ENCODE measurements at places on chromosomes 1 and 21.

GRCh38 chr1:44050261-44050660 is 19.0 kb upstream of the SLC6A9 start:
- no peaks in the 10 kb centered on the region for H3K27me3 ChIP-seq
- H3K4me3 ChIP-seq, result no peak overlapping the region
- no peaks in the 10 kb centered on the region for H3K36me3 ChIP-seq
- no peak overlapping the region for H3K27ac ChIP-seq

GRCh38 chr1:176149939-176150807 is 56.9 kb downstream of the COP1 start:
- H3K4me1 ChIP-seq, result peaks cover 4% of the 10 kb centered on the region
- H3K27ac ChIP-seq, result no peak overlapping the region
- H3K36me3 ChIP-seq, result peaks cover 64% of the 10 kb centered on the region
- no peaks in the 10 kb centered on the region for H3K27me3 ChIP-seq
- no peak overlapping the region for H3K4me3 ChIP-seq
- no peak for DNase-seq

- H3K27ac ChIP-seq, result no peak overlapping the region
- peaks cover 30% of the 10 kb centered on the region for H3K4me1 ChIP-seq
Measured at GRCh38 chr1:182633657-182634281, 29.6 kb upstream of the RGS16 start.

- no peaks in the 10 kb centered on the region for H3K27me3 ChIP-seq
- H3K36me3 ChIP-seq, result peaks cover 49% of the 10 kb centered on the region
- DNase-seq, result no peak
Measured at GRCh38 chr1:53967409-53968124, 21.4 kb downstream of the LRRC42 start.

GRCh38 chr1:160521554-160521953 is 1.5 kb downstream of the SLAMF6 start:
- DNase-seq, result no peak
- peak overlapping the region; percentile 97 for H3K27ac ChIP-seq
- peaks cover 40% of the 10 kb centered on the region for H3K36me3 ChIP-seq
- no peaks in the 10 kb centered on the region for H3K27me3 ChIP-seq
- peaks cover 59% of the 10 kb centered on the region for H3K4me1 ChIP-seq

DNA sequence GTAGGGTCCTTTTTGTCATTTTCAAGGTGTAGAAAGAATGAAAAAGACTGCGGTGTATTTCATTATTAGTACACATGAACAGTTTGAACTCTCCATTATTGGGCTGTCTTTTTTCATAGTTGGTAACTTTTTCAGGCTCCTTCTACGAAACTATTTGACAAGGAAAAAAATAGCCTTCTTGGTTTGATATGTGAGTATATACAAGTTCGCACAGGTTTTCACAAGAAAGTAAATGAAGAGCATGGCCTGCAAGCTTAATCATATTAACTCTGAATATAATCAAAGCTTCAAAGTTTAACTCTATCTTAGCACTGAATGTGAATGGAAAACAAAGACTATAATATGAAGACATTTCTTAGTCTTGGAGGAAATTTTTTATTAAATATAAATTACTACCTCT is 290.0 kb upstream of the ADGRL2 start:
- H3K4me3 ChIP-seq, result no peak overlapping the region
- no peak for DNase-seq
- H3K36me3 ChIP-seq, result no peaks in the 10 kb centered on the region
- H3K27ac ChIP-seq, result no peak overlapping the region

DNA sequence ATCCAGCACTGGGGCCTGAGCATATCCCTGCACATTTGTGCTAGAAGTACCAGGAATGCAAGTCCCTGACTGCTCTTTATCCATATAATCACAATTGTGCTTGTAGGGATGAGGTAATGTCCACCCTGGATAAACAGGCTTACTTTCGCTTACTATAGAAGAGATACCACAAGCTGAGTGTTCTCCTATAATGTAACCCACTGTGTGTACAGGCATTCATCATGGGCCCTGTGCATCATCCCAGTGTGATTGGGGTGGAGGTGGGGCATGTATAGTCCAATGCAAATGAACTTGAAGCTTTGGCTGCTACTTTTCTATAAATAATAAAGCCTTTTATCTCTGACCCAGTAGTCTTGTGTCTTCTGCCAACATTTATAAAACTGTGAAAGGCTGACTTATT is 69.3 kb downstream of the MAN1A2 start:
- H3K4me3 ChIP-seq, result no peak overlapping the region
- no peaks in the 10 kb centered on the region for H3K36me3 ChIP-seq
- no peaks in the 10 kb centered on the region for H3K4me1 ChIP-seq

DNA sequence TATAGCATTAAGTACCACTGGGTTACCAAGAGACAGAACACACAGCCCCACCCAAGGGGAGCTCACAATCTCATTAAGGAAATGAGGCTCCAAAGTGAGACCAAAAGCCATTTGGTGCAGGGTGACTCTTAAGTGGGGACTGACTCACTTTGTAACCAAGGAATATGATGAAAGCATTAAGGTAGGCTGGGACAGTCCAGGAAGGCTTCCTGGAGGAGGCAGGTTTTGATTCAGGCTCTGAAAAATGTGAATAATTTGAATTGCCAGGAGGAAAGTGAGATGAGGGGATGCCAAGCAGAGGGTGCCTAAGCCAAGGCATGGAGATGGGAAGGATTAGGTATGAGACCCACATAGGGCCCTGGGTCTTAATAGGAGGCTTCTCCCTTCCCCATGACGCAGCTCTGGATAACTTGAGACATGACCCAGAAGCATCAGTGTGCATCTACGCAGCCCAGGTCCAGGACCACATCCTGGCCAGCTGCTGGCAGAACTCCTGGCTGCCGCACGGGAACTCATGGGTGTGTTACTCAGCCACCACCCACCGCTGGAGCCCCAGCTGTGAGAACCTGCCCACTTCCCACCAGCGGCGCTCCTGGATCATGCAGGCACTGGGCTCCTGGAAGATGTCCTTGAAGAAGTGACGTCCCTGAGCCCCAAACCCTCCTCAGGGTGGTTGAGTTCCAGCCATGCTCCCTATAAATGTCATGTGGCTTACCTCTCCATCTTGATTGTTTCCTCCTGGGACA is 5.9 kb upstream of the TTC4 start:
- no peaks in the 10 kb centered on the region for H3K36me3 ChIP-seq
- H3K27ac ChIP-seq, result no peak overlapping the region
- DNase-seq, result no peak
- H3K27me3 ChIP-seq, result peaks cover 1% of the 10 kb centered on the region
- no peak overlapping the region for H3K4me3 ChIP-seq

GRCh38 chr21:37322084-37322483 is 44.5 kb upstream of the DYRK1A start:
- no peak overlapping the region for H3K27ac ChIP-seq
- H3K36me3 ChIP-seq, result no peaks in the 10 kb centered on the region
- H3K4me3 ChIP-seq, result no peak overlapping the region
- no peaks in the 10 kb centered on the region for H3K4me1 ChIP-seq

DNA sequence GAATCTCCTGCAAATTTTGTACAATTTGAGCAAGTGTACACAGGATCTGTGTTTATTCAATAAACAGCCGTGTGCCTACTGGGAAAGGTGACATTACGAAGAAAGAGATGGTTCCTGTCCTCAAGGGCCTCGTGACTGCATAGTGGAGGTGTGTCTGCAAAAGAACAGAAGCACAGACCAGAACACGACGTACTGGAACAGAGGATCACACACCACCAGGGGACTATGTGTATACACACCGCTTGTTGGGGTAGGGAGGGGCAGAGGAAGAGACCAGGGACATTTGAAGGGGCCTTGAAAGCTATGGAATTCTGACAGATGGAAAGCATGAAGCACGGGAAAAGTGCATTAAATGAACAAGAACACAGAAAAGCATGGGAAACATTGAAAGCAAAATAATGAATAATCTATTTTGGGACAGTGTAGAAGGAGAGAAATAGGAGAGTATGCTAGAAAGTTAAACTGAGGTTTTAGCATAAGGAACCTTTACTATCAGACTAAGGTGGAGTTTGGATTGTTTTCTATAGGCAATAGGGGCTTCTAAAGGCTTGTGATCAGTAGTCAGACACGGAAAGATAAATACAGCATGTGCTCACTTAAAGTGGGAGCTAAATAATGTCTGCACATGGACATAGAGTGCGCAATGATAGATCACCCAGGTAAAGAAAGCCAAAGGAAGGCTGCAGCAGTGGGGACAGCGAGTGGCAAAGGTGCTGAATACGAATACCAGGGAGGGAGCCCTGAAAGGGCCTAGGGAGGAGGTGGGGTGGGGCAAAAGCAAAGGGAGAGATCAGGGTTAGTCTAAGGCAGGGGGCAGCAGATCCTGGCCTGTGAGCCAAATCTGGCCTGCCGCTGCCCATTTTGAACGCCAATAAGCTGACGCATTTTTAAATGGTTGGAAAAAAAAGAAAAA is 11.0 kb downstream of the JAK1 start:
- H3K27me3 ChIP-seq, result no peaks in the 10 kb centered on the region
- H3K27ac ChIP-seq, result no peak overlapping the region
- H3K36me3 ChIP-seq, result peaks cover under 1% of the 10 kb centered on the region
- no peak overlapping the region for H3K4me3 ChIP-seq

- peaks cover 10% of the 10 kb centered on the region for H3K27me3 ChIP-seq
- DNase-seq, result no peak
- no peaks in the 10 kb centered on the region for H3K36me3 ChIP-seq
- H3K4me3 ChIP-seq, result peak within 1 kb of the TSS; percentile 81
- peaks cover 3% of the 10 kb centered on the region for H3K4me1 ChIP-seq
- H3K27ac ChIP-seq, result no peak within 1 kb of the TSS
Measured at GRCh38 chr1:59814901-59815825, at the start of gene HOOK1. TSS of gene HOOK1 (plus strand) at chr1:59814949. CDS start at chr1:59815118, 169 bp downstream.

- no peaks in the 10 kb centered on the region for H3K4me1 ChIP-seq
- no peak overlapping the region for H3K4me3 ChIP-seq
- H3K27ac ChIP-seq, result no peak overlapping the region
- H3K27me3 ChIP-seq, result peaks cover 9% of the 10 kb centered on the region
- DNase-seq, result no peak
Measured at GRCh38 chr1:53643041-53643880, 95.7 kb downstream of the GLIS1 start.

DNA sequence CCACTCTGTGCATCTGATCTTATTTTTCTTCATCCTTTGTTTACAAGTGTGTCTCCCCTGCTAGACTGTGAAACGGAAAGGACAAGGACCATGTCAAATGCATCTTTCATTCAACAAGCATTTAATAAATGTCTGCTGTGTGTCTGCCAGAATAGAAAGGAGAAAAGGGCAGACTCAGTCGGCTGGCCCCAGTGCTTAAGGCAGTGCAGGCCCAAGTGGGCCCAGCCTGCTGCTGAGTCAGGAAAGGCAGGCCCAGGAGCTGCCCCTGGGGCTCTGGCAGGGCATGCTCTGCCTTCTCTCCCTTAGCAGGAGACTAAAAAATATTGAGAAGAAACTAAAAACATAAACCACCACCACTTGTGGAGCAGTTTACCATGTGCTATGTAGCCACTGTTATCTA is 38.1 kb downstream of the PLEKHA6 start:
- no peak overlapping the region for H3K4me3 ChIP-seq
- H3K4me1 ChIP-seq, result peaks cover 28% of the 10 kb centered on the region
- H3K27ac ChIP-seq, result no peak overlapping the region
- DNase-seq, result no peak

DNA sequence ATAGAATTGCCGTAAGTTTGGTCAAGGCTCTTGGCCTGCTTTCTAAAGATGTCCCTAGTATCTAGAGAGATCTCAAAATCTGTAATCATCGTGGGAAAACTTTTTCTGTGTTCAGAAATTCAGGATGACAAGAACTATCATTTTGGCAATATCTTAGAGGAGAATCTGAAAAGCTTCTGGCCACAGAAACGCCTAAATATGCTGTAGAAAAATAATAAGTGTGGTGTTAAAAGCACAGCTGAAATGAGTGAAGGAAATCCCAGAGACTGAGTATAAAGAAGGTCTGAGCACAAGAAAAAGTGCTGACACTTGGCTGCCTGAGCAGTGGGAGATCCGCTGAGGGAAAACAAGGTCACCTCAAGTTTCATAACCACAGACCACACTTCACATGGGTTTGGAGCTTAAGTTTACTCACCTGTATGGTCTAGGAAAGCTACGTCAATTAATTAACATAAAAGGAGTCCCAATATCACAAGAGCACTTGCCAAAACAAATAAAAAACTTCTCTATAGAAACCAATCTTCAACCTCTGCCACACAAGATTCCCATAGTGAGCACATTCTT is 235.2 kb upstream of the IRF2BP2 start:
- DNase-seq, result peak; percentile 40
- H3K4me1 ChIP-seq, result peaks cover 94% of the 10 kb centered on the region
- H3K4me3 ChIP-seq, result peak overlapping the region; percentile 58
- H3K27me3 ChIP-seq, result no peaks in the 10 kb centered on the region
- H3K36me3 ChIP-seq, result peaks cover 4% of the 10 kb centered on the region

- H3K27me3 ChIP-seq, result peaks cover 20% of the 10 kb centered on the region
- no peak overlapping the region for H3K4me3 ChIP-seq
- peaks cover 6% of the 10 kb centered on the region for H3K4me1 ChIP-seq
- DNase-seq, result no peak
- H3K36me3 ChIP-seq, result no peaks in the 10 kb centered on the region
- H3K27ac ChIP-seq, result no peak overlapping the region
Measured at GRCh38 chr1:93007941-93008577, 46.8 kb upstream of the DIPK1A start.

GRCh38 chr1:224435318-224435763 is 744 bp upstream of the WDR26 start:
- H3K4me1 ChIP-seq, result peaks cover 44% of the 10 kb centered on the region
- peak overlapping the region; percentile 90 for H3K4me3 ChIP-seq
- H3K27ac ChIP-seq, result peak overlapping the region; percentile 92
- no peaks in the 10 kb centered on the region for H3K27me3 ChIP-seq

GRCh38 chr1:16293538-16293937 is 56.6 kb upstream of the CPLANE2 start:
- no peak overlapping the region for H3K4me3 ChIP-seq
- no peak overlapping the region for H3K27ac ChIP-seq
- DNase-seq, result no peak

- no peak for DNase-seq
- no peaks in the 10 kb centered on the region for H3K36me3 ChIP-seq
- H3K27ac ChIP-seq, result no peak overlapping the region
- peaks cover 4% of the 10 kb centered on the region for H3K27me3 ChIP-seq
- H3K4me1 ChIP-seq, result no peaks in the 10 kb centered on the region
Measured at GRCh38 chr21:31803039-31804007, 69.5 kb upstream of the HUNK start.

- no peak overlapping the region for H3K4me3 ChIP-seq
- peaks cover 7% of the 10 kb centered on the region for H3K27me3 ChIP-seq
- H3K27ac ChIP-seq, result no peak overlapping the region
- no peak for DNase-seq
Measured at GRCh38 chr1:7234471-7234755, 449.2 kb downstream of the CAMTA1 start.

- DNase-seq, result no peak
- H3K36me3 ChIP-seq, result peaks cover 9% of the 10 kb centered on the region
- peak overlapping the region; percentile 60 for H3K4me3 ChIP-seq
- H3K4me1 ChIP-seq, result peaks cover 56% of the 10 kb centered on the region
- peak overlapping the region; percentile 85 for H3K27ac ChIP-seq
- no peaks in the 10 kb centered on the region for H3K27me3 ChIP-seq
Measured at GRCh38 chr1:198611219-198611618, 27.6 kb upstream of the PTPRC start.

- no peak overlapping the region for H3K4me3 ChIP-seq
- no peaks in the 10 kb centered on the region for H3K36me3 ChIP-seq
- no peak overlapping the region for H3K27ac ChIP-seq
- H3K27me3 ChIP-seq, result no peaks in the 10 kb centered on the region
- no peak for DNase-seq
- H3K4me1 ChIP-seq, result no peaks in the 10 kb centered on the region
Measured at GRCh38 chr21:24112020-24112419, 1495.3 kb downstream of the MRPL39 start.

- peaks cover 14% of the 10 kb centered on the region for H3K36me3 ChIP-seq
- H3K27ac ChIP-seq, result peak overlapping the region; percentile 98
- H3K4me1 ChIP-seq, result peaks cover 71% of the 10 kb centered on the region
- peak overlapping the region; percentile 96 for H3K4me3 ChIP-seq
- no peak for DNase-seq
Measured at GRCh38 chr1:201020040-201020591, 3.4 kb downstream of the KIF21B start.
